ENCODE measurements at places on chromosomes 1 and 21.

DNA sequence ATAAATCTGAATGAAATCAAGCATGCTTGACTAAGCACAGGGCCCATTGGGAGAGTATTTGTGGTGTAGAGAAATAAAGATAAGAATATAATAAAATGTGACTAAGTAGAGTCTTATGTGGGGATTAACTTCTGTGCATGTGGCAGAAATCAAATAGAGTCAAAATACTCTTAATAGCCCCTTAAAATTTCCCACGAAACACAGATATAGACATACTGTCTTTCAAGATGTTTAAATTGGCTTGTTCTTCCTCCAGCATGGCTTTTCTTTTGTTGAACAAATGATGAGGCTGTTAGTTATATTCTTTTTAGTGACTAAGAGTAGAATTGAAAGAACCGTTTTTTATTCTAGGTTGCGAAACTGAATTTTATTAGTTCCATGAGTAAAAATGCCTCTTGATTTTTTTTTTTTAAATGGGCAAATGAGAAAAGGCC, 112.3 kb downstream of the RPS6KC1 start:
- no peak for DNase-seq

DNA sequence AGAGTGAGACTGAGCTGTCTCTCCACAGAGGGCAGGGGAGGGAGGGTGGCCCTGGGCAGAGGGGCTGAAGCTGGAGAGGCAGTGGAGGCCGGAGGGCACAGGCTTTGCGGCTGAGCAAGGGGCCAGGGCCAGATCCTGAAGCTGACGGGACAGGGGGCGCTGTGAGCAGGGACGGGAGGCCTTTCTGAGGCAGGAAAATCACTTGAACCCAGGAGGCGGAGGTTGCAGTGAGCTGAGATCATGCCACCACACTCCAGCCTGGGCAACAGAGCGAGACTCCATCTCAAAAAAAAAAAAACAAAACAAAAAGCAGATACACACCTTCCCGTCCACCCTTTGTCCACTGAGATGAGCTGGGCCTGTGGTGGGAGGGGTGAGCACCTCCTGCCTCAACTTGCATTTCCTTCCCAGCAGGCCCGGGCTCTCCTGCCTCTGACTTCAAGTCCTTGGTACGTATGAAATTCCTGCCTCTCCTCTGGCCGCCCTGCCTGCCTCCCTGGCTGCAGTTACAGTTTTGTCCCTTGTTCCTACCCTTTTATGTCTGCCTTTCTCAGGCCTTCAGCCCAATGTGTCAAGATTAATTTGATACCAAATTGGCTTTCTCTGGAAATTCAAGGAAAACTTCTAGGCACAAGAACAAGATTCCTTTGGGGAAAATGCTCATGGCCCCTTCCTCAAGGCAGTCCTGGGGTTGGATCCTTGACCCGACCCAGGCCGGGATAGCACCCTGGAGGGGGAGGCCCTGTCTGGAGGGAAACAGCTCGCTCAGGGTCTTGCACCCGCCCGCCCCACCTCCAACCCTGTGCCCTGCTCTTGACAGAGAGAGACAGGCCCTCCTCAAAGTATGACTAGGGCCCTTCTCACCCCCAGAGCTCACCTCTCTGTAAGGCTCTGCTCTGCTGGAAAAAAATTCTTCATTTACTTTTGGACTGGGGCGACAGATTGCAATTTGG, 11.2 kb upstream of the ADAMTSL4 start:
- no peak for DNase-seq

DNA sequence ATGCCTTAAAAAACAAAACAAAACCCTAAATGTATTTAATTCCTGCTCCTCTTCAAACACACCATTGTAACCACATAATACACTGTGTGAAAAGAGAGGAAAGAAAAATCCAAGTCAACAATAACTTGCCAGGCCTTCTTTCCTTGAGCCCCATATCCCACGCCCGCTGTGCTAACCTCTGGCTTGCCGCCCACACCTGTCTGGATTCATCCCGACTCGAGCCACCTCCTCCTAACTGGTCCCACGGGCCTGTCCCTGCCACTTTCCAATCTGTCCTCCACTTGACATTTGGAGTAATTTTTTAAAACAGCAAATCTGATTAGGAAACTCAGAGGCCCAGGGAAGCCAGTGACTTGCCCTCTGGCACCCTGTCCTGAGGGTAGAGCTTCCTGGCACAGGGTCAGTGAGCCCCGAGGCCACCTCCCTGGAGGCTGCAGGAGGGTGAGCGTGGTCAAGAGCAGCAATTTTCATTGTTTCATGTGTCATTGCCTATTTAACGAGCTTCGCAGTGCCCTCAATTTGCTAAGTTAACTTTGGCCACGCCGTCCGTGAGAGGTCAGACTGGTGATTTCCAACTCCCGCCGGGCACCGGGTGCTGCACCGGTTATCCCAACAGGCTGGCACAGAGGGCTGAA, 54.1 kb downstream of the B3GALT5 start:
- no peak for DNase-seq

DNA sequence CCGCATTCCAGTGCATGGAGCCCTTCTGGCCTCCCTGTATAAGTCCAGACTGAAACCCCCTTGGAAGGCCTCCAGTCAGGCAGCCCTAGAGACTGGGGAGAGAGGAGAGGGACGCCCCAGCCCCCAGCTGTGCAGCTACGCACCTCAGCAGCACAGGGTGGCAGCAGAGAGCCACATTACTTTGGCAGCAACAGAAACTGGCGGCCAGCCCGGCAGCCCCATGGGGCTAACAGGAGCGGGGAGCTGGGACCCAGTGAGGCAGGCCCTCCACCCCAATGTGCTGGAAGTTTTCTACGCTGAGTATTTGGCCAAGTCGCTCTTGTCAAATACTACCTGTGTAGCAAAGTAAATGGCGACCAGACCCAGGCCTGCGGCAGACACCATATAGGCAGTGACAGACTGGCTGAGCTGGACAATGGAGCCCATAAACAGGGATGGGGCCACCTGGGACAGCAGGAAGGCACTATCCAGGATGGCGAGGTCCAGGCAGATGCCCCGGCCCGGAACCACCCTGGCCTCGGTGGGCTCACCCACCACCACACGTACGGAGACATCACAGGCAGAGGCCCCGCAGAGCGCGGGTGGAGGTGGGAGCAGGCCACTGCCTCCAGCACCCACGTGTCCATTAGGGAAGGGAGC, 21.2 kb downstream of the SLC45A3 start:
- DNase-seq: peak; percentile 53
